ENCODE measurements at places on chromosomes 5 and 9.

- no peak for DNase-seq
Observed at GRCh38 chr5:140443-140829, 48.5 kb downstream of the PLEKHG4B start.

GRCh38 chr9:79073201-79073600, 498.6 kb upstream of the TLE4 start:
- no peak for DNase-seq

DNA sequence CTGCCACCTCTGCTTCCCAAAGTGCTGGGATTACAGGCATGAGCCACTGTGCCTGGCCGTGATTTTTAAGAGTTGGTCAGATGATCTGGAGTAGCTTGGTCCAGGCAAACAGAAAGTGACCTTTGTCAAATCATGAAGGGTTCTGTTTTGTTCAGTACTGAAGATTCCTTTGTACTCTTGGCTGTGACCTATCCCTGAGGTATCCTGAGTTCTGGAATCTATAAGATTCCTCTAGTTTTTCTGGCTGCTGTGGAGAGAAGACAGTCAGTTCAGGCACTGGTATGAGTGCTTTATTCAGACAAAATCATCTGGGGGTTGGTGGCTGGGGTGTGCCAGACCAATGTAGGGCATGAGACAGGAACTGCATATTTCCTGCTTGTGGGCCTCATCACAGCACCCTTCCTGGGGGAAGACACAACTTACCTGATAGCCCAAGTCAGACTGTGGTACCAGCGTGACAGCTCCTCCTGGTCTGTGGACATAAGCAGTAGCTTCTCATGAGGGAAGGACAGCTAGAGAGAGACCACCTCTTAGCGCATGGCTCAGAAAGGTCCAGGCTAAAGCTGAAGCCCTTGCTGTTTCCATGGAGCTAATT, 3.1 kb downstream of the ARHGEF39 start:
- no peak for DNase-seq

- DNase-seq: no peak
Observed at GRCh38 chr5:150175536-150175935, 9.0 kb downstream of the CDX1 start.

- DNase-seq: no peak
Observed at GRCh38 chr9:77507212-77507961, 140.7 kb downstream of the GNA14 start.

DNA sequence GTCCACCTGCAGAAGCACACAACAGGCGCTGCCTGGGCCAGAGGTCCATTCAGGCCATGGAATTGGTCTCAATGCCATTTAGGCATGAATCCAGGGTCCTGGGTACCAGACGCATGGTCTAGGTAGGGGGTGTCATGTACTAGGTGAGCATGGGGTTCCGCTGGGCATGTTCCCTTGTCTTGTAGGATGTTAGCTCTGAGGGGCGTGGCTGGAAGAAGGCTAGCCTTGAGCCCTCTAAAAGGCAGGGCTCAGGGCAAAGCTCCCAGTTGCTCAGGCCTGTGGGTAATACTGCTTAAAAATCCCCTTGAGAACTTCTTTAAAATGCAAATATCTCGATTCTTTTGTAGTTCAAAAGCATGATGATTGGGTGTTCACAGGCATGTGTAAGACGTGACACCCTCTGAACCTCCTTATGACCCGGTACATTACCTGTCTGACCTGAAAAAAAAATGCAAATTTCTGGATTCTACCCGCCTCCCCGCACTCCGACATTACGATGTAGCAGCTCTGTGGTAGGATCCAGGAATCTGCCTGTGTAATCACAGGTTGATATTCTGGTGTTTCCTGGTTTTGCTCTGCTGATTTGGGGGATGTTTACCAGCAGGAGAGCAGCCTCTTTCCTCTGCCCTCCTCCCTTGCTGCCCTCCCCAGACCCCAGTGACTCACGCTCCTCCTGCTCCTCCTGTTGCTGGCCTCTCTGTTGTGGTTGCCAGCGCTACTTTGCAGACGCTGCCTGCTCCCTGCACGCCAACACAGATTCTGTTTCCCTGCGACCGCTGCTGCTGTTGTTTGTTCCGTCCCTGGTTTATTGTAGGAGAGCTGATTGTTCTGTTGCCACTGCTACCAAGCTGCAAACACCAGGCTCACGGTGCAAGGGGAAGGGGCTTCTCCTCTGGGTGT, 5.7 kb downstream of the TMC1 start:
- peak; percentile 27 for DNase-seq

GRCh38 chr5:31361234-31361633, 167.7 kb downstream of the CDH6 start:
- no peak for DNase-seq

- DNase-seq: no peak
Observed at GRCh38 chr5:84729326-84729725, 344.6 kb upstream of the EDIL3 start.

- DNase-seq: no peak
Observed at GRCh38 chr5:160792281-160792680, 59.7 kb downstream of the ATP10B start.

DNA sequence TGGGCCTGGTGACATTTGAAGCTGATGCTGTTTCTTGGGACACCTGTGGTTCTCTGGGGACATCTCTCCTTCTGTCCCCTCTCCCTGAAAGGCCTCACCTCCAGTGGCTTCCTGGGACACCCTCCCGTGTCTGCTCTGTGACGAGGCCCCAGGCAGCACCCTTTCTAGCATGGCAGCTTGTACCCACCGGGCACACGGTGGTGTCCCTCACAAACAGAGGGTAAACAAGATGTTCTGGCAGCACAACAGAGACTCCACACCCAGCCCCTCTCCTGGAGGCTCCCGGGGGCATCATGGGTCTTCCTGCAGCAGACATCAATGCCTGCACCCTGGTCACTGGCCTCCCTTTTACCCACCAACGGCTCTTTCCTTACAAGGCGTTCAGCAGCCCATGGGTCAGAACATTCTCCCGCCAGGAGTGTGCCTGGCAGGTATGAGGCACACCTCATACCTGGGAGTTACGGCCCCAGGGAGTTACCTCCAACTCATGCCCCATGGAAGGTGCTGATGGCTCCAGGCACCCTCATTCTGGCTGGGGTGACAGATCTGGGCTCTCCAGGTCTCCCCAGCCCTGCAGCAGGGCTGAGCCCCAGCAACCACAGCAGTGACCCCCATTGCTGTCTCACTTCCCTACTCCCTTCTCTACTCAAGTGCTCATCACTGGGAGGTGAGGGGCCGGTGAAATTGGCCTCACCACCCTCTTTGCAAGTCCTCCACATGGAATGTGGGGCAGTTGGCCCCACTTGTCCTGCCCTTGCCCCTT, 51.1 kb downstream of the BARX1 start:
- no peak for DNase-seq

GRCh38 chr9:92263131-92263530, 30.4 kb downstream of the IARS1 start:
- no peak for DNase-seq

- DNase-seq: no peak
Observed at GRCh38 chr5:128262911-128263310, 179.3 kb downstream of the SLC12A2 start.

- no peak for DNase-seq
Observed at GRCh38 chr5:126487596-126487995, 64.4 kb downstream of the GRAMD2B start.

GRCh38 chr5:85479849-85480248, 1095.2 kb upstream of the EDIL3 start:
- DNase-seq: no peak

DNA sequence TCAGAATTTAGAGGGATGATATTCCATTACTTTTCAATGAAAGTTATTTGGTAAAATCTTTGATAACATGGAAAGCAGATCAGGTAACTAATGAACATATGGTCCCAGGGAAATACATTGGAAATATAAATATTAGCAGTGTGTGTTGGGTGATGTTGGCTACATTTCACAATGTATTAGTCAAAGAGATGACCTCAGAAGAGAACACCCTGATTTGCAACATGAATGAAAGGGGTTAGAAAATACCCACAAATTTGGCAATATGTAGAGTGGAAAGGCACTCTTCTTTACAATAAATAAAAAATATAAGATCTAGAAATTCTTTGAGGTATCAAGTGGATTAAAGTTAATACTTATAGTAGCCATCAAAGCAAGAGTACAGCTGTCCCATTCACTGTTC, 606.7 kb downstream of the PSAT1 start:
- no peak for DNase-seq

- peak; percentile 28 for DNase-seq
Observed at GRCh38 chr9:114677418-114677817, 4.6 kb downstream of the TEX48 start.

All from NCI-H1092 (cell line).